ENCODE measurements at places on chromosomes 7 and 10.

DNA sequence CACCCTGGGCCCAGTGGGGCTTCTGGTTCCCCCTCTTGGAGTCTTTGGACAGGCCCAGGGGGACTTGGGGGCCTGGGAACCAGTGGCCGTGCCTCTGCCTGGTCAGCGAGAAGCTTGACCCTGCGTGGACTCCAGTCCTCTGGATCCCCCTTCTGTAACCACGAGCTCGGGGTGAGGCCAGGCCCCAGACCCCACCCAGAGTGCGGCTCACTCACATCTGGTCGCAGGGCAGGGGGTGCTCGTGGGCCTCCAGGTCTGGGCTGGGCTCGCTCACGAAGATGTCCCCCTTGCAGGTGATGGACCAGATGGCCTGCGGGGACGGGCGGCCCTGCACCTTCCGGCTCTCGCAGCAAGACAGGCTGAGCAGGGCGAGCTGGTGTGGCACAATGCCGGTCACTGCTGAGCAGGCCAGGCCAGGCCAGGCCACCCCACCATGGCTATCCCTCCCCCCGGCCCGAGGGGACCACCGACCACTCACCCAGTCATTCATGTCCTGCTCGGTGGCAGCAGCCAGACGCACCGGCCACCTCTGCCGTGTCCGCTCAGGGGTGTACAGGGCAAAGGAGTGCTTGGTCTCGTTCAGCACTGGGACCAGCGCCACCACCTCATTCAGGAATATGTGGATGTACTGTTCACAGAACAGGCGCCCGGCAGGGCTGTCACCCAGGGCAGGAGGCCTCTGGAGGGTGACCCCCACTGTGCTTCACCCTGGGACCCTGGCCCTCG lies 19.7 kb downstream of the BHLHA15 start:
- DNase-seq: no peak

DNA sequence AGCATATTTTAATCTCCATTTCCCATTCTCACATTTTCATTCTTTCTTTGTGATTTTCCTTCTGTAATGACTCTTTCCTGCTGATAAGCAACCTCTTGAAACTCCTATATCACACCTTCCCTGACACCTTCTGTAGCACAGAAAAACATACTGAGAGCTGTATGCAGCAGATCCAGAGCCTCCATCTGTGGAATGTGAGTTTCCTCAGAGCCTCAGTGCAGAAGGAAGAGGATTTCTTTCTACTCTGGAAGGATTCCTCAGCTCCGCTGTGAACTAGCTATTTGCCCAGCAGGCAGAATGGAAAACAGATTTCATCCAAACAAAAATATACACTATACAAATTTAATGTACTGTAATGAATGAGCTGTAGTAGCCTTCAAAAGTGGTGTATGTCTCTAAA lies 841.3 kb upstream of the ZWINT start:
- DNase-seq: no peak

GRCh38 chr7:3956949-3957348 lies 655.9 kb downstream of the SDK1 start:
- no peak for DNase-seq

- DNase-seq: no peak
Measured at GRCh38 chr10:48364659-48365405, 58.4 kb downstream of the MAPK8 start.

DNA sequence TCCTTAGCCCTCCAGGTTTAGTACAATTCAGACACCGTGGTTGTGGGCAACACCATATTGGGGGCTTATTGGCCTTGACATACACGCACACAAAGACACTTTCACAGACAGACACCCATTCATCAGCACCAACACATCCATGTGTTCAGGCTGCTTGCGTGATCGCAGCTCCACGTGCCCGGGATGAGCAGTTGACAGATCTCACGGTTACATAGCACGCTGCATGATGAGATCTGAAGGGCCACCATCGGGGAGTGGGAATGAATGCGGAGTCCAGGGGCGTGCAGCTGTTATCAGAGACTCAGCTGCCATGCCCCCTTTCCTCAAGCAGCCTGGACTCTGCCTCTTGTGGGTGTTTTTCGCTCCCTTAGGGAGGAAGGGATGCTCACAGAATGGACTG lies 285.2 kb downstream of the USP6NL start:
- DNase-seq: no peak

- DNase-seq: no peak
Measured at GRCh38 chr7:39493934-39494333, 72.3 kb upstream of the YAE1 start.

- DNase-seq: no peak
Measured at GRCh38 chr7:100048680-100049079, 894 bp upstream of the ZSCAN21 start.

- DNase-seq: no peak
Measured at GRCh38 chr10:120688928-120689327, 162.2 kb upstream of the WDR11 start.

DNA sequence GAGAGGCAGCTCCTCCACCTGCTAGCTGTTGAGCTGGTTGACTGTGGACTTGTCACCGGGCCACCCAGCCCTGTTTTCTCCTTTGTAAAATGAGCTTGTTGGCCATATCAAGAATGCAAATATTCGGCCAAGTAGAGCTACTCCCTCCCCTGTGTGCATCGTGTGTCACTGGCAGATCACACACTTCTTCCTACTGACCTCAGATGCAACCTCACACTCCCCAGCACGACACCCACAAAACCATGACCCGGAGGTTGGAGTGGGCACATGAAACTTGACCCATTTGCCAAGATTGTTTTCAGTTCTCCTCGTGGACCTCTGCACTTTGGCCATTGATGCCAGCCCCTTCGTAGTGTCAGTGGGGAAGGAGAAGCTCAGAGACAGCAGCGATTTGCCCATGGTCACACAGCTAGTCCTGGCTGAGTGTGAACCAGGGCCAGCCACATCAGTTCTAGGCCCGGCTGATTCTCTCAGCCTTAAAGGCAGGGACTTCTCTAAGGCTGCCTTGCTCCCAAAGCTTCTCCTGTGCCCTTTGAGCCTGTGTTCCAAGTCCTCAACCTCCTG lies 101.1 kb downstream of the CDH23 start:
- DNase-seq: no peak

- DNase-seq: no peak
Measured at GRCh38 chr10:27540672-27541071, 36.6 kb downstream of the RAB18 start.

DNA sequence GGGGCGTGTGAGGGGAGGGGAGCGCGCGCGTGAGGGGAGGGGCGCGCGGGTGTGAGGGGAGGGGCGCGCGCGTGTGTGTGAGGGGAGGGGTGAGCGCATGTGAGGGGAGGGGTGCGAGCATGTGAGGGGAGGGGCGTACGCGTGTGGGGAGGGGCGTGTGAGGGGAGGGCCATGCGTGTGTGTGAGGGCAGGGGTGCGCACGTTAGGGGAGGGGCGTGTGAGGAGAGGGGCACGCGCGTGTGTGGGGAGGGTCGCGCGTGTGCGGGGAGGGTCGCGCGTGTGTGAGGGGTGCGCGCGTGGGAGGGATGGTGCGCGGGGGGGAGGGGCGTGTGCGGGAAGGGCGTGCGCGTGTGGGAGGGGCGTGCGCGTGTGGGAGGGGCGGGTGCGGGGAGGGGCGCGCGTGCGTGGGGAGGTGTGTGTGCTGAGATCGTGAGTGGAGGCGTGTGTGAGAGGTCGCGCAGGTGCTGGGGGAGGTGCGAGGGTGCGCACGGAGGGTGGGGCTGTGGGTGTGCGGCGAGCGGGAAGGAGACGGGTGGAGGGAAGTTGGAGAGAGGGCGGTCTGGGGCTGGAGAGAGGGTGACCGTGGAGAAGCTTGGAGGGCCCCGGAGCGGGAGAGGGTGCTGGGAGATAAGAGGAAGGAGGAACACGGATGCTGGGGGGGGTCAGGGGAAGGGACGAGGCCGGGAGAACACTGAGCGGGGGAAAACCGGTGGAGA lies 19.7 kb downstream of the MXI1 start:
- peak; percentile 82 for DNase-seq

GRCh38 chr7:110502888-110503465 lies 588.0 kb upstream of the LRRN3 start:
- DNase-seq: no peak

GRCh38 chr7:27116031-27116961 lies 13.8 kb upstream of the HOXA2 start:
- no peak for DNase-seq

DNA sequence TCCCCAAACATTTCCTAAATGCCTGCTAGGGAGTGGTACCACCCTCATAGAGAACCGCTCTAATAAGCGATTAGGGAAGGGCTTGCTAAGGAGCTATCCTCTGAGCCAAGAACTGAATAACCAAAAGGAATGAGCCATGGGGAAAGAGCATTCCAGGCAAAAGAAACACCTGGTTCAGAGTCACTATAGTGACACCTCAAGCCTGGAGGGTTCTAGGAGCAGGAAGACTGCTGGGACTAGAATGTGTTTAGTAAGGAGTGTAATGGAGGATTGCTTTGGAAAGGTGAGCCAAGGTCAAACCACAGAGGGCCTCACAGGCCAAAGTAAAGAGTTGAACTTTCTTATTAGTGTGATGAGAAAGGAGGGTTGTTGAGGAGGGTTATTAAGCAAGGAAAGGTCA lies 38.7 kb upstream of the NRBF2 start:
- no peak for DNase-seq

GRCh38 chr7:79877874-79878465 lies 256.7 kb upstream of the GNAI1 start:
- DNase-seq: no peak

DNA sequence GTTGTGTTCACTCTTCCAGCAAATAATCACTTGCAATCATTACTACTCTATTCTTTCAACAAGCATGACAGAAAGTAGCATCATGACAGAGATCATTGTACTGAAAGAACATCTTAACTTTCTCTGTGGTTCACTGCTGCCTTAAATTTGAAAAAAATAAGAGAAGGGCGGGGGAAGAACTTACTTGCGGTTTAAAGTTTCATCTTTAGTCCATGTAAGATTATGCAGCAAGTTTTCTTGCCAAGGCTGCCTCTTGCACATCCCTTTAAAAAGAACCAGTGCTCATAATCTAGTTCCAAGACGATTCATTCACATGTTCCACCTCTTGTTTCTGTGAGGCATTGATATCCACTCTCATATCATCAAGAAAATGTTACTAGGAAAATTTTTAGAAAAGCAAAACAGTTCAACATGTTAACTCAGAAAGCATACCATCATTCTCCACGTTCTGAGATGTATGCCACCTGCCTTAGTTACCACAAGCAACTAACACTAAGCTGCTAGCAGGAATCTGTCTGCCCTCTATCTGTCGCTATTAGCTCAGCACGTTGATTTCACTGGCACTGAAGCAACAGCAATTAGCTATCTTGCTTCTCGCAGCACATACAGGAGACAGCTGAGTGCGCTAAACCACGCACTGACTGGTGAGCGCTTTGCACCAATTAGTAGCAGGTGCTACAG lies at the start of gene PCDH15:
PCDH15 (minus strand) TSS at position 491 of the 681 bp plus-strand sequence. CDS start 136,969 bp downstream, outside the sequence.
- no peak for DNase-seq

DNA sequence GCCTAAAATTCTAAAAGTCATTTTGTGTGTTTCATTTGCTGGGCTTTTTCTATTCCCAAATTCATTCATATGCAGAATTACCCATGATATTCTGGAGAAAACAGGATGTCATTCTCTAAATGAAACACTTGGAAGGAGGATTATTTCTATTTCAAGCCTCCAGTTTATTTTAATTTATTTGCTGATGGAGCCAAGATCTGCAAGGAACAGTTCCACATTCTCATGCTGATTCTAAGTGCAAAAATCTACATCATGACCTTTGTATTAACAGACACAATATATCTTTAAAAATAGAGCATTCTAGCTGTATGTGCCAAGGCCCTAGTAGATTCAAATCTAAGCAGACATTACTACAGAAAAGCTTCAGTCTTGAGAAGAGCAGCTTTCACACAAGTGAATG lies 51.3 kb upstream of the KCND2 start:
- DNase-seq: no peak

- no peak for DNase-seq
Measured at GRCh38 chr10:97648562-97649404, 8.3 kb downstream of the PI4K2A start.

DNA sequence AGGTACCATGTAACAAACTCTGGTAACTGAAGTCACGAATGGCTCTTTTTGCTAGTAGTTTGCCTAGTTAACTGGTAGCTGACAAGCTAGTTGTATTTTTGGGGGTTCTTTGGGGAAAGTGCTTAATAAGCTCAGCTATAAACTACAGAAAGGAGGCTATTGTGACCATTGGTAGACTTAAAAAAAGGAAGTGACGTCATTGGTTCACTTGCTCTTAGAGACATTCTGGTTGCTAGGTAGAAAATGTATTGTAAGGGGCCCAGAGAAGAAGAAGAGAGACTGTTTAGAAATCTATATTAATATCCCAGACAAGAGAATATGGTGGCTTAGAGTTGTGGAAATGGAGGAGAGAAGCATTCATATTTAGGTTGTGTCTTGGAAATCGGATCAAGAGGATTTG lies 103.0 kb downstream of the NXPH1 start:
- no peak for DNase-seq

GRCh38 chr10:77524281-77524711 lies 113.3 kb downstream of the KCNMA1 start:
- no peak for DNase-seq

DNA sequence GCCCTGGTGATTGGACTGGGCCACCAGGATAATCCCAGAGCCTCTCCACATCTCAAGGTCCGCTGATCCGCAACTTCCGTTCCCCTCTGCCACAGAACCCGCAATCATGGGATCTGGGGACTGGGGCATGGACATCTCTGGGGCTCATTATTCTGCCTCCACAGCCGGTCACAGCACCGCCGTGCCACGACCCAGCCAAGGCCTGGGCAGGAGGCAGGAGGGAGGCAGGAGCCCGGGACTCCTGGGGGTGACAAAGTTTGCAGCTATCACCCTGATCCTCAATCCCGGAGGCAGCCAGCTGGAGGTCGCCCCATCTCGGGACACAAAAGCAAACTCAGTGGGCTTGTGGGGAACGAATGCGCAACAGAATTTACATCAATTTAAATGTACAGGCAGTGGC lies 42.9 kb upstream of the TNRC18 start:
- no peak for DNase-seq

DNA sequence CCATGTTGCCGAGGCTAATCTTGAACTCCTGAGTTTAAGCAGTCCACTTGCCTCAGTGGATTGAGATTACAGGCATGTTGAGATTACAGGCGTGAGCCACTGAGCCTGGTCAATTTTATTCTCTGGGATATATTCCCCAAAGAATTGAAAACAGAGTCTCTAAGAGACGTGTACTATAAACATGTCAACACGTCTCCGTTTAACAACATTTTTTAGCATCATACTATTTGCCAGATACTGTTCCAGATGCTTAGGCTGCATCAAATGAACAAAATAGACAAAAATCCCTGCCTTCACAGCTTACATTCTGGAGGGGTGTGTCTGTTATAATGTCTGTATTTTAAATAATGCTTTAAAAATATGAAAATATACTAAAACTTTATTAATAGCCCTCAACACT lies 54.1 kb upstream of the PRKG1 start:
- no peak for DNase-seq

Measured in ureter (tissue), 1 donor.